ENCODE measurements at places on chromosomes 5 and 9.
A peak's percentile ranks its signal among the peaks of the same experiment; 100 is the strongest.

DNA sequence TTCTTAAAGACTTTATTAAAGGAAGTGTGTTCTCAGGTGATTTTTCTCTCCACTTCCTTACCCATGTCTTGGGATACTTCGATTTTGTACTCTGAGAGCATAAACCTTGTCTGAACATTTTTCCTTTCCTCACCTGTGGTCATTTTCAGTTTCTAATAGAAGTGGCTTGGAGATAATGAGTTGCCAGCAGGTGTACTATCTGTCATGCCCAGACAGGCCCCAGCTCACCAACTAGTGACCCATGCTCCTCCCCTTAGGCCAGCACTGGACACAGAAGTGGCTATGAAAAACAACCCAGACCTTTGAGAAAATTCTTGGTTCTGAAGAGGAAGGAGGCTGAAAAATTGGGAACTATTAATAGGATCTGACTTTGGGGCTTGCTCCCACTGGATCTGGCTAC lies 49.2 kb upstream of the SMIM32 start:
- no peak for DNase-seq

- DNase-seq = no peak
Measured at GRCh38 chr9:124541824-124542223, 34.6 kb upstream of the NR5A1 start.

- no peak for DNase-seq
Measured at GRCh38 chr5:176366232-176366894, 1.1 kb downstream of the ARL10 start.

- DNase-seq = no peak
Measured at GRCh38 chr5:181190711-181191525, 14.1 kb downstream of the TRIM7 start.

- DNase-seq = no peak
Measured at GRCh38 chr9:19551124-19551929, 142.5 kb downstream of the ACER2 start.

- DNase-seq = no peak
Measured at GRCh38 chr9:13956107-13956506, 357.8 kb downstream of the NFIB start.

- DNase-seq = no peak
Measured at GRCh38 chr5:100697970-100698369, 162.8 kb downstream of the FAM174A start.

DNA sequence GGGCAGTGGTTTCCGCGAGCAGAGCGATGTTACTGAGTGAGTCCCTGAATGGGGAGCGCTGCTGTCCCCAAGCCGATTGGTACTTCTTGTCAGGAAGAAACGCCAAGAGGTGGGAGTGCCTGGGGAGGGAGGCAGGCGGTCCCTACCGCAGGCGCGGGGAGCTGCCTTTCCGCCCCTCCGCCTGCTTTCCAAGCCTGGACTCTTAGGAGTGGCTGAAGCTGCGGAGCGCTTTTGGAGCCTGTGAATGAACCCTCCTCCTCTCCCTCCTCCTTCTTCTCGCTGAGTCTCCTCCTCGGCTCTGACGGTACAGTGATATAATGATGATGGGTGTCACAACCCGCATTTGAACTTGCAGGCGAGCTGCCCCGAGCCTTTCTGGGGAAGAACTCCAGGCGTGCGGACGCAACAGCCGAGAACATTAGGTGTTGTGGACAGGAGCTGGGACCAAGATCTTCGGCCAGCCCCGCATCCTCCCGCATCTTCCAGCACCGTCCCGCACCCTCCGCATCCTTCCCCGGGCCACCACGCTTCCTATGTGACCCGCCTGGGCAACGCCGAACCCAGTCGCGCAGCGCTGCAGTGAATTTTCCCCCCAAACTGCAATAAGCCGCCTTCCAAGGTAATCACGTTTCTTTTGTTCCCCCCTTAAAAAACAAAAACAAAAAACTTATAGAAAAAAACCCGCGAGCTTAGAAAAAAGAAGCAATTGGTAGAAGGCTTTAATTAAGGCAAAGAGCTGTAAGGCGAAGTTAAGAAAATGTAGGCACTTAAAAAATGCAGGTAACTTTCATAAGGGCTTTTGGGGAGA lies at the start of gene VCAN:
Gene VCAN, plus strand, starts transcription at position 340 of the 808 bp plus-strand sequence. CDS start 11,775 bp downstream, outside the sequence.
- DNase-seq = no peak

GRCh38 chr5:61339764-61340163 lies 7.7 kb downstream of the ZSWIM6 start:
- no peak for DNase-seq

GRCh38 chr5:82649943-82650342 lies 371.8 kb upstream of the RPS23 start:
- DNase-seq = no peak

GRCh38 chr5:157345485-157345884 lies 79.6 kb downstream of the CYFIP2 start:
- DNase-seq = no peak

DNA sequence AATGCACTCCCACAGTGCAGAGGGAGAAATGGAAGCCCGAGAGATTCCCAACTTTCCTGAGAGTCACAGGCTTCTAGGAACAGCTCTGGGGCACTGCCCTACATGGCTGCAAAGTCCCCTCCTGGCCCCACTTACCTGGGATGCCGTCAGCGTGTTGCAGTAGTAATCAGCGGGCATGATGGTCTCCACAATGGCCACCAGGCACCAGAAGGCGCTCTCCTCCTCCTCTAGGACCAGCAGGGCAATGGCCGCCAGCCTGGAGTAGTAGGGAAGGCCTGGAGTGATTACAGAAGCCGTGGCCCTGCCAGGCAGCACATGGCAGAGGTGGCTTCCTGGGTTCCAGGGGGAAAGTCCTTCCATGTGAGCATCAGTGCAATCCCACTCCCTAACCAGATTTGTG lies 10.7 kb upstream of the CORO2A start:
- no peak for DNase-seq

- DNase-seq = no peak
Measured at GRCh38 chr5:14560091-14560595, 21.4 kb upstream of the OTULINL start.

GRCh38 chr5:127517480-127518318 lies at the start of gene PRRC1:
Gene PRRC1 (plus strand): TSS chr5:127517640. CDS start chr5:127523480, 5,840 bp downstream.
- DNase-seq = peak; percentile 79

DNA sequence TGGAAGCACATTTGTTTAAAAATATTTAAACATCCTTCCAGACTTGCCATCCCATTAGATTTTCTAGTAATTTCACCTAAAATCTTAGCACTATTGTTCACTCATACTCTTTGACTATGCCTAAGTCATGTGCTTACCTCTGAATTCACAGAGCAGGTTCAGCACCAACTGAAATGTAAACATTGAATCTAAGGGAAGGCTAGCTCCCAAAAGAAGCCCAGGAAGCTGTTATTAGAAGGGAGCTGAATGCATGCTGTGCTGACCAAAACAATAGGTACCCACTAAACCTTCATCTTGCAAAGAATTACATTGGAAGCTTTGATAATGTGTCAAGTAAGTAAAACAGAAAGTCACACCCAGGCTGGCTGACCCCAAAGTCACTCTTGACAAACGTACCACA lies 571.3 kb downstream of the GABRG2 start:
- DNase-seq = no peak

- no peak for DNase-seq
Measured at GRCh38 chr5:66675406-66675805, 79.2 kb downstream of the MAST4 start.

- no peak for DNase-seq
Measured at GRCh38 chr9:110319781-110320492, 17.7 kb downstream of the TXNDC8 start.

DNA sequence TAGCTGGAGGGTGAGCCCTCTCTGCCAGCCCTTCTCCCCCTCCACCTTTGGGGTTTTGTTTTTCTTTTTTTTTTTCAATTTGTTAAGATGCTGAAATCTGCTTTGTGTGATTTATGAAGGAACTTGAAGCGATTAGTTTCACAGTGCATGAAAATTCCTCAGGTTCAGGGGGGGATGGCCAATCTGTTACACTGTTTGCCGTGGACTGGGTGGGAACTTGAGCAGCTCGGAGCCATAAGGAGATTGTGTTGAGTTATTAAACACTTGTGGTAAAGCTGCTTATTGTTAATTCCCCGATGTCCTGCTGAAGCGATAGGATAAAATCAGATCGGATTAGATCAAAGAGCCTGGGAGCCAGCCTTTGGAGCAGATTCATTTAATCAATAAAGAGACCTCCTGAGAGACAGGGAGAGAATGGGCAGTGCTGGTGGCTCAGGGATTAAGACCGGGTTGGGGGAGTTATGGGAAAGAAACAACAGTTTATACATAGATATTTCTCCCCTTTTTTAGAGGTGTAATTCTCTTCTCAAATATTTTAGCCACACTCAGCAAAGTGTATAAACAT lies 105.8 kb upstream of the SPATA31D4 start:
- no peak for DNase-seq

DNA sequence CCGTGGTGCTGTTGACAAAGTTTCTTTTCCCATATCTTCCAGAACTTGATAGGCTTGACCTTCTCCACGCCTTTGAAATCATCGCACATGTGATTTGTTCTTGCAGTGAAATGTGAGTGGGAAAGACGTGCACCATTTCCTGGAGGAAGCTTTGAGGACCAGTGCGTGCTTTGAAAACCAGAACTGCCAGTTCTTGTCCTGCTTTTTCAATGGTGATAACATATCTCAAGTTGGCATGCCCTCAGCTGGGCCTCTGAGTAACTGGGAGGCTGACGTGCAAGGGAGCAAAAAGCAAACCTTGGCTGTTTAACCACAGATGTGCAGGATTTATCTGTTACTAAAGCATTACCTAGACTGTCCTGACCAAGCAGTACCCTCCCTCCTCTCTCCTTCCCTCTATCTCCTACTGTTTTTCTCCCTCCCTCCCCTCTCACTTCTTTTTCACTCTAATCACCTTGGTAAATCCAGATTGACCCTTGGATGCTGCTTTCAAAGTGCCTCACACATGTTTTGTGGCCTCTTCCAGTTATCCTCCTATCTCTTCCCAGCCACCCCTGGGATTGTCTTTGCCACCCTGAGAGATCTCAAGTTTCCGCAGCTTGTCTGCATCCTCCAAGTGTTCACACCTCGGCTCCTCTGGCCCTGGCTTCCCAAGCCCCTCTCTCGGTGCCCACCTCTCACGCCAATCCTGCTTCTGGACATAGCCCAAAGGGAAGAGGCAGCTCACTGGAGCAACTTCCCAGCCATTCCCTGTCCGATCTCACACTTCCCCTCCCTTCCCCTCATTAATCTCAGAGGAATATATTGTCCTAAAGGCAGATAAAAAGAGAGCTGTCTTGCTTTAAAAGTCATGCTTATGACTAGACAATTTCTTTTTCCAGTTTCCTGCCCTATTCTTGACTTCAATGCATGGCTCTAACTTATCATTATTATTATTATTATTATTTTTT lies 198.3 kb downstream of the ERCC6L2 start:
- DNase-seq = no peak

- DNase-seq = no peak
Measured at GRCh38 chr5:137714946-137715345, 20.9 kb downstream of the KLHL3 start.

DNA sequence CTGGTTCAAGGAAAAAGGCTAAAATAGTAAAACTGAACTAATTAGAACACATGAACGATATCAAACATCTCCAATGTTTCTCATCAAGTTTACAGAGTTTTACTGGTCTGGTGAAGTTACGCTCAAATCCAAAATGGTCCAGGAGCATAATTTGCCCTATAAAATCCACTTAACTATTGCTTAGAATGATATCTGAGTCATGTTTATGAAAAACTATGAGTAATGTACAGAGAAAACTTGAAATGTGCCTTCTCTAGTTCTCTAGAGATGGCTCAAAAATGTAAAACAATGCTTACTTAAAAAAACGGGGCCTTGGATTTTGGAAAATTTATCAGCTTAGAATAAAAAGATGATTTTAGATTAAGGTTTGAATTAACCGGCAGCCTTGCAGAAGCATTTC lies 108.1 kb downstream of the FBXW11 start:
- no peak for DNase-seq

DNA sequence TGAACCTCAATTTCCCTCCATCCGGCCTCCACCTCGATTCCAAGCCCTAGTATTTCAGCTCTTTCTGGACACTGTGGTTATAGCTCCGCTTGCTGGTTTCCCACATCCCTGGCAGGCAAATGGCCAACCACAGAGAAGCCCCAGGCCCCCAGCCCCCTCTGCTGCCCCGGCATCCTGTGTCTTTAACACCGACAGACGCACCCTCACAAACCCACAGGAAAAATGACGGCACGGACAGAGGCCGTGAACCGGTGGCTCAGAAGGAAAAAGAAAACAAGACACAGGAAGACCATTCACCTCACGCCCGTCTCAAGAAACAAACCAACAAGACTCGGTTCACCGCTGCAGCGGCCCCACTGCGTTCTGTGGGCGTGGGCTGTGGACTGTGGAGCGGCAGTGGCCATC lies 1.5 kb upstream of the CLIC3 start:
- DNase-seq = no peak

- no peak for DNase-seq
Measured at GRCh38 chr5:180632768-180633167, 16.6 kb downstream of the FLT4 start.

GRCh38 chr5:77168161-77168878 lies 42.2 kb upstream of the PDE8B start:
- DNase-seq = no peak

GRCh38 chr9:93673021-93673838 lies 96.8 kb downstream of the PHF2 start:
- no peak for DNase-seq

DNA sequence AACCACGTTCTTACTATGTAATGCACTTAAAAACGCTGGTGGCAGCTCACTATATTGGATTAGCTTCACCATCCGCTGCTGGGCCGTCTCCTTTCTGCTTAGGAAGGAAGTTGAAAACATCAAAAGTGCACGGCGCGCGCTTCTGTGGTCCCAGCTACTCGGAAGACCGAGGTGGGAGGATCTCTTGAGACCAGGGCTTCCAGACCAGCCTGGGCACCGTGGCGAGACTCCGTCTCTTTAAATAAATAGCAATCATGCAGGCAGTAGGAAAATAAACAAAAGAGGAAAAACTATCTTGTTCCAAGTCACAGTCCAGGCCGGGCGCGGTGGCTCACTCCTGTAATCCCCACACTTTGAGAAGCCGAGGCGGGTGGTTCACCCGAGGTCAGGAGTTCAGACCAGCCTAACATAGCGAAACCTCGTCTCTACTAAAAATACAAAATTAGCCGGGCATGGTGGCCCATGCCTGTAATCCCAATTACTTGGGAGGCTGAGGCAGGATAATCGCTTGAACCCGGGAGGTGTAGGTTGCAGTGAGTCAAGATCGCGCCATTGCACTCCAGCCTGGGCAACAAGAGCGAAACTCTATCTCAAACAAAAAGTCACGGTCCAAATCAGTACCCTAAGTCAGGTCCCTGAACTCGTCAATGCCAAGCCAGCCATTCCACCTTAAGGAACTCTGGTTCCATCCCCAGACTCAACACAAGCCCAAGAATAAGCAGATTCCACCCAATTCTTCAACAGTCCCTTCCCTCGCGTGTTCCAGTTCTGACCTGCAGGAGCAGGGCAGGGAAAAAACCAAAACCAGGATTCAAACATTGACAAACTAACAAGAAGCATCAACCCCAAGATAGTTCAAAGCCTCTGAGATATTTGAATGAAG lies 1.0 kb upstream of the GOLGA1 start:
- DNase-seq = peak; percentile 56

DNA sequence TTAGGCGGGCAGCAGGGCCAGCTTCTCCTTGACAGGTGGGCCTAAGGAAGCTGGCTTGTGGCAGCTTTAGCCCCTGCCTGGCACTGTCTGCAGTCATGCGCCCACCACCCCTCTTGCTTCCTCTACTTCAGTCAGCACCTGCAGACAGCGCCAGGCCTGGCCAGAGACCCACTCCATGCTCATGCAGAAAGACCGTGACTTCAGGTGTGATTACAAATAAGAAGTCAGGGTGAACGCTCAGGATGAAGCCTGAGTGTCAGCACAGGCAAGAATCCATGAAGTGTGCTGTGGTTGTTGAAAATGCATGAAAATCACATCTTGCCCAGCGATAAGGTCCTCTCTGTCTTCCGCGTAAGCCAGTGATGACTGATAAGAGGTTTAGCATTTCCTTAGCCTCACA lies 3.4 kb downstream of the CSF2 start:
- DNase-seq = no peak

GRCh38 chr5:5751987-5752386 lies 329.5 kb downstream of the ICE1 start:
- no peak for DNase-seq
